ENCODE measurements at places on chromosomes 3 and 15.
A peak's percentile ranks its signal among the peaks of the same experiment; 100 is the strongest.

GRCh38 chr3:94158512-94158911 lies 95.7 kb downstream of the NSUN3 start:
- DNase-seq = no peak
- H3K36me3 ChIP-seq = no peaks in the 10 kb centered on the region
- no peaks in the 10 kb centered on the region for H3K27me3 ChIP-seq
- H3K27ac ChIP-seq = no peak overlapping the region
- no peaks in the 10 kb centered on the region for H3K4me1 ChIP-seq

- DNase-seq = no peak
- H3K36me3 ChIP-seq = no peaks in the 10 kb centered on the region
- no peaks in the 10 kb centered on the region for H3K27me3 ChIP-seq
- H3K27ac ChIP-seq = no peak overlapping the region
- H3K4me3 ChIP-seq = no peak overlapping the region
Observed at GRCh38 chr3:73141525-73141924, 80.1 kb downstream of the EBLN2 start.

- no peak for DNase-seq
- H3K27me3 ChIP-seq = no peaks in the 10 kb centered on the region
- H3K4me3 ChIP-seq = no peak overlapping the region
- H3K27ac ChIP-seq = no peak overlapping the region
- no peaks in the 10 kb centered on the region for H3K4me1 ChIP-seq
Observed at GRCh38 chr15:85831415-85832113, 36.8 kb upstream of the KLHL25 start.

- H3K27me3 ChIP-seq = peaks cover 6% of the 10 kb centered on the region
- H3K36me3 ChIP-seq = no peaks in the 10 kb centered on the region
- no peak overlapping the region for H3K4me3 ChIP-seq
- no peak for DNase-seq
Observed at GRCh38 chr3:71942432-71943187, 157.7 kb upstream of the PROK2 start.

GRCh38 chr15:78405336-78405924 lies 32.6 kb upstream of the IREB2 start:
- H3K4me1 ChIP-seq = no peaks in the 10 kb centered on the region
- DNase-seq = no peak
- H3K27ac ChIP-seq = no peak overlapping the region
- no peak overlapping the region for H3K4me3 ChIP-seq
- H3K36me3 ChIP-seq = no peaks in the 10 kb centered on the region

DNA sequence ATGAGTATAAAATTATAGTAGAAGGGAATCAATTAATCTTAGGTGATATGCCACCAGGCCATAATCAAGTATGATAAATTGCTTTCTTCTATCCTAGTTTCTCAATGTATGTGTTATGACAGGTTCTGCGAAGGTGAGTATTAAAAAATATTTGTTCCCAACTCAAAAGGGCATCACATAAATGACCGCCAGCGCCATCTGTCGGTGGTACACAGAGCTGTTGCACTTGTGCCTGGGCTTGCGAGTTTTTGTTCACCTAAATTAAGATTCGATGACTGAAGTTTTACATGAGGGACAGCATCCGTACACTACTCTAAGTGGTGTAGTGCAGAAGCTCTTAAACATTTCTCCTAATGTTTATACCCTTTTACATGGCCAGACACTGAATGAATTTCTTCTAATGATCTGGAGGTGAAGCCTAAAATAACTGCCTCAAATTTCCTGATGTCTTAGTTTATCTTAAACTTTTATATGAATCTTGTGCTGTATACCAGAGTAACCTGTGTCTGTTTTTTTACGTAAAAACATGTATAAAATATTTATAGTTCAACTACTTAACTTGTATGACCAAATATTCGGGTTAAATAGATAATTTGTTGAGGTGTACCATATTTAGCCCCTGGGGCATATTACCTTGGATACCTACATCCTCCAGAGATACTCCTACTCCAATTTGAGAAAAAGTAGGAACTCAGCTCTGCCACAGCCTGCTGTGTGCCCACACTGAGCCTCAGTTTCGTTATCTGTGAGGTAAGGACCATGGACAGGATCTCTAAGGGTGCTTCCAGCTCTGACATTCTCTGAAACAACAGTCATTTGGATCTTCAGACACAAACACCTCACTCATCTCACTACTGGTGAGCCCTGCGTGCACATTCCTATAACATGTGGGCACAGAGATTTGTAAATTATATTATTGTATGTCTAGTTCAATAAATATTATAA lies 365.6 kb downstream of the MAGI1 start:
- no peaks in the 10 kb centered on the region for H3K27me3 ChIP-seq
- H3K36me3 ChIP-seq = no peaks in the 10 kb centered on the region
- peak; percentile 68 for DNase-seq
- no peak overlapping the region for H3K27ac ChIP-seq
- no peak overlapping the region for H3K4me3 ChIP-seq

- no peak for DNase-seq
- no peak overlapping the region for H3K27ac ChIP-seq
- no peaks in the 10 kb centered on the region for H3K4me1 ChIP-seq
- H3K36me3 ChIP-seq = no peaks in the 10 kb centered on the region
Observed at GRCh38 chr3:180277041-180277440, 240.3 kb upstream of the PEX5L start.

GRCh38 chr15:89631902-89632264 lies 23.4 kb downstream of the KIF7 start:
- H3K27me3 ChIP-seq = no peaks in the 10 kb centered on the region
- peaks cover 28% of the 10 kb centered on the region for H3K36me3 ChIP-seq
- no peak overlapping the region for H3K27ac ChIP-seq
- H3K4me3 ChIP-seq = no peak overlapping the region
- no peaks in the 10 kb centered on the region for H3K4me1 ChIP-seq

Data from lower lobe of right lung (tissue), 2 donors.